Activated CD4-positive, alpha-beta T cell treated with anti-CD3 and anti-CD28 coated beads, Interleukin-2, amount 50 U/mL, for 16 hours (primary cell): ENCODE measurements at places on chromosomes 1 and 21.

DNA sequence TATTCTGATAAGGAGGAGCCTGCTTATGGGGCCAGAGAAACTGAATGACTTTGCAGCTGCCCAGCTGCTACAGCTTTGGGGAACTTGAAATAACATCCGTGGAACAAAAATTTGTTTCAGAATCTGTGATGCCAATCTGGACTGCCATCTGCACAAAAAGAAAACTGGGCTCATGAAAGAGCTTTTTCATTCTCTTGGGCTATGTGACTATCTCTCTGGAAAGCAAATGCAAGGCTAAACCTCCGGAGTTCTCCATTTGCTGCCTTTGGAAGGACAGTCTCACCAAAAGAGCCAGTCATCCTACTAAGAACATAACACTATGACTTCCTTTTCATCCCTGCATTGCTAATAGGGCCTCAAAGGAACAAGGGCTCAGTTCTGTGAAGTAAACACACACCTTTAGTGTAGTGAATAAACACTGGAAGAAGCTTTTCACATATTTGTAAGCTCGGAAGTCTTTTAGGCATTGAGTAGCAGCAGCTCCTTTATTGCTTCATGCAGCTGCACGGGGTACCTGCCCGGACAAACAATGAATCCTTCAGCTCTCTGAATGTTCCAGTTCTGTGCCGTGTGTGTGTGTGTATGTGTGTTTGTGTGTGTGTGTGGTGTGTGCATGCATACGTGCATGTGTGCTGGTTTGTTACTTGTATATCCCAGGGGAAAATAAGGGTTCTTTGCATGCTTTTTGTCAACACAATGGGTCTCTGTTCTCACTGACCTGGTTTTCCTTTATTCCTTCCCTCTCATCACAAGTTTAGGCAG lies 255.5 kb upstream of the SGIP1 start:
- DNase-seq = peak; percentile 41

DNA sequence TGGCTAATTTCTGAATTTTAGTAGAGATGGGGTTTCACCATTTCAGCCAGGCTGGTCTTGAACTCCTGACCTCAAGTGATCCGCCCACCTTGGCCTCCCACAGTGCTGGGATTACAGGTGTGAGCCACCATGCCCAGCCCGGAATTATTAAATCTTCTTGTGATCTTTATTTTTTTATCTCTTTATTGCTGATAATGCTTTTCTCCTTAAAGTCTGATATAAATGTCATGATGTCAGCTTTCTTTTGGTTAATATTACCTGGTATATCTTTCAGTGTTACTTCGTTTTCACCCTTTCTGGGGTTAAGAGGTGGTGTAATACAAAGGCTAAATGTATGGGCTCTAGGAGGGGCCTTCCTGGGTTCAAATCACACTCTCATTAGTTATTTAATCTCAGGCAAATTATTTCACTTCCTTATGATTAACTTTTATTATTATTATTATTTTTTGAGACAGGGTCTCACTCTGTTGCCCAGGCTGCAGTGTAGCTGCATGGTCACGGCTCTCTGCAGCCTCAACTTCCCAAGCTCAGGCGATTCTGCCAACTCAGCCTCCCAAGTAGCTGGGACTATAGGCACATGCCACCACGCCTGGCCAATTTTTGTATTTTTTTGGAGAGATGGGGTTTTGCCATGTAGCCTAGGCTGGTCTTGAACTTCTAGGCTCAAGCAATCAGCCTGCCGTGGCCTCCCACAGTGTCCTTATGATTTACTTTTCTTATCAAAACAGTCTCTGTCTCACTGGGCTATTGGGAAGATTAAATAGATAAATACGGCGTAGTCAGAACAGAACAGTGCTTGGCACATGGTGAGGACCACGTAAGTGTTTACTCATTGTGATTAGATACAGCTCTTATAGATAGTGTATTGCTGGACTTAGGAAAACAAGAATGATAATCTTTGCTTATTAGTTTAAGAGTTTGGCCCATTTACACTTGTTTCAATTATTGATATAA lies 216.5 kb downstream of the URB2 start:
- no peak for DNase-seq

GRCh38 chr1:103191327-103191726 lies 83.0 kb upstream of the COL11A1 start:
- DNase-seq = no peak

- DNase-seq = no peak
Observed at GRCh38 chr1:204443260-204443619, 31.6 kb upstream of the PPP1R15B start.

DNA sequence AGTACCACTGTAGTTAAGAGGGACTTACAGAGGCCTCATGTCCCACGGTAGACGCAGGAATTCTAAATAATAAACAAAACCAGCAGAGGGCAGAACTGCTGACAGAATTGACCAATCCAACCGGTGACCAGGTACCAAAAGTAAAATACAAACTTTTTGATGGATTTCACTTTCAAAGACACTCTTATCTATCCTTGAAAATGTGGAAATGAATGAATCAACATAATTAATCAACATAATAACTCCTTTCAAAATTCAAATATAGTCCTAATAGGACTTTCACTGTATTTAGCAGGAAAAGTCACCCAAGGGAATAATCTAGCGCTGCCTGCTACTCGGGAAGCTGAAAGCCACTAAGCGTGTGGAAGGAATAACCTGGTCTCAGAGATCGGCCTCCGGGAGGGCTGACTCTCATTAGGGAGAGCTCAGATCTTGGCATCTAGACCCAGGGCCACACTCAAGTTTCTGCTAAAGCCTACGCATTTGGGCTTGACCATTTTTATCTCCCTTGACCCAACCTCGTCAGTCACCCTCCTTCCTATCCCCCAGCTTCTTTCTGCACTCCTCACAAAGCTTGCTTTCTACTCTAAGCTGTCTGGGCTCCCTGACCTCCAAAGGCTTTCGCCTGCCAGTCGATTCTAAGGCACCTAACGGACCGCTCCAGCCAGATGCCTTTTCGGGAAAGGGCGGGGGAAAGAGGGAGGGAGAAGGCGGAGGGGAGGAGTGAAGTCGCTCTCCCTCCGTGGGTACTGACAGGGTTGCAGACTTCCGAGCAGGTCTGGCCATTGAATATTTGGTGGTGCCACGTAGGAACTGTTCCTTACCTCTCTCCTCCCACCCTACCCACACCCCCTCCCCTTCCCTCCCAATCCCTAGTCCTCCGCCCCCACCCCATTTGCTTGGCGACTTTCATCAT lies 1.6 kb downstream of the COL11A1 start:
- DNase-seq = peak; percentile 20

DNA sequence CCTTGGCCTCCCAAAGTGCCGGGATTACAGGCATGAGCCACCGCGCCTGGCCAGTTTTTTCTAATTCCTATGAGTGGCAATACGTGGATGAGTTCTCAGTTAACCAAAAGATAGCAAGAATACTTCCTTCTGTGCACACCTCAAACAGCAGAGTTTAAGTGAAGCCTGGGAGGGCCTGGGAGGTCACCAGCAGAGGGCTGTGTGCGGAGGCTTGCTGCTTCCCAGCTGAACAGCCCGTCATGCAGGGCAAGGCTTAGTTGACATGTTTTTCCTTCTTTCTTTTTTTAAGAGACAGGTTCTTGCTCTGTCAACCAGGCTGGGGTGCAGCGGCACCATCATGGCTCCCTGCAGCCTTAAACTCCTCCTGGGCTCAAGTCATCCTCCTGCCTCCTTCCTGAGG lies 17.8 kb downstream of the GNG4 start:
- DNase-seq = no peak

- DNase-seq = no peak
Observed at GRCh38 chr1:226021401-226021800, 22.3 kb upstream of the SDE2 start.

GRCh38 chr1:17535300-17535936 lies 4.1 kb upstream of the ARHGEF10L start:
- no peak for DNase-seq

DNA sequence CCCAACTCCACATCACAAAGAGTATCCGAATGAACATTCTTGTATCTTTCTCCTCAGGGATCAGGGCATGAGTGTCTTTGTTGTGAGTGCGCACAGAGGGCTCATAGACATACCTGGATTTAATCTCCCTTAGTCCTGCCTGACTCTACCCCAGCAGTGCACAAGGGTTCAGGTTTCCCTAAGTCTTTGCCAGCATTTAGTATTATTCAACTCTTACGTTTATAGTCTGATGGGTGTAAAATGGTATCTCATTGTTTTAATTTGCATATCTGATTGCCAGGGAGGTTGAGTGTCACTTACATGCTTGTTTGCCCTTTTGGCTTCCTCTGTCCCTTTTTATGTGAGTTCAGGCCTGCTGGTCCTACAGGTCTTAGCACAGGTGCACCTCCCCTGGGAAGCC lies 49.5 kb downstream of the FOXD2 start:
- no peak for DNase-seq

- DNase-seq = no peak
Observed at GRCh38 chr1:160143695-160144094, 7.7 kb upstream of the ATP1A4 start.

GRCh38 chr1:205810448-205811157 lies 2.4 kb downstream of the SLC41A1 start:
- DNase-seq = no peak

- DNase-seq = no peak
Observed at GRCh38 chr1:29633771-29634170, 397.4 kb downstream of the PTPRU start.

GRCh38 chr1:28091043-28091781 lies 2.8 kb upstream of the EYA3 start:
- peak; percentile 83 for DNase-seq

GRCh38 chr1:45569571-45569961 lies 14.3 kb upstream of the NASP start:
- no peak for DNase-seq

DNA sequence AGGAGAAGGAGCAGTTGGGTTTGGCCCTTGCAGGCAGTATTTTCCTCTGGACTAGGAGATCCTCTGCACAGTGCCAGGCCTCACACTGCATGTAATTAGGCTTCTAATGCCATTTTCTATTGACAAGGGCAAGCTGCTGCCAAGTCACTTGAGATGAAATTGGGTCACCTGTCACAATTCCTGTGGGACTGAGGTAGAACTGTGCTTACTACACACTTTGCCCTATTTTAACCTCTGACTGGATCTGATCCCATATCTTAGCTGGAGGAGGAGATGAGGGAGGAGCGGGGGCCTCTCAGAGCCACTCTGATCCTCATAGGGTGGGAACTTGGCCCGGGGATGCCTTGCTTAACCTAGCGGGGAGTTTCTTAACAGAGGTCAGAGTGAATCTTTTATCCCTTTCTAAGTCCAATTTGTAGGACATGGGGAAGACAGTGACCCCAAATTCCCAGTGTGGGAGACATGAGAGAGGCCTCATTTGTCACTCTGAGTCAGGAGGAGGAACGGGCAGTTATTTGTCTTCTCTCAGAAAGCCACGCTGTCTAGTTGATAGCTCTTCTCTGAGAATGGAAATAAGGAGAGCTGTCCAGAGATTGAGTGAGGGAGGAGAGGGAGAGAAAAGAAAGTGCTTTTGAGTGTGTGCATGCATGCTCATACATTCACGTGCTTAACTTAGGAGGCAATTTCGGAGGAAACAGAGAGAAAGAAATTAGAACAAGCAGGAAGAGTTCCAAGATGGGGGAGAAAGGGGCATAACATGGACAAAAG lies 121.3 kb downstream of the CACNA1E start:
- no peak for DNase-seq

- DNase-seq = no peak
Observed at GRCh38 chr1:32816676-32817158, 441 bp downstream of the YARS1 start.

DNA sequence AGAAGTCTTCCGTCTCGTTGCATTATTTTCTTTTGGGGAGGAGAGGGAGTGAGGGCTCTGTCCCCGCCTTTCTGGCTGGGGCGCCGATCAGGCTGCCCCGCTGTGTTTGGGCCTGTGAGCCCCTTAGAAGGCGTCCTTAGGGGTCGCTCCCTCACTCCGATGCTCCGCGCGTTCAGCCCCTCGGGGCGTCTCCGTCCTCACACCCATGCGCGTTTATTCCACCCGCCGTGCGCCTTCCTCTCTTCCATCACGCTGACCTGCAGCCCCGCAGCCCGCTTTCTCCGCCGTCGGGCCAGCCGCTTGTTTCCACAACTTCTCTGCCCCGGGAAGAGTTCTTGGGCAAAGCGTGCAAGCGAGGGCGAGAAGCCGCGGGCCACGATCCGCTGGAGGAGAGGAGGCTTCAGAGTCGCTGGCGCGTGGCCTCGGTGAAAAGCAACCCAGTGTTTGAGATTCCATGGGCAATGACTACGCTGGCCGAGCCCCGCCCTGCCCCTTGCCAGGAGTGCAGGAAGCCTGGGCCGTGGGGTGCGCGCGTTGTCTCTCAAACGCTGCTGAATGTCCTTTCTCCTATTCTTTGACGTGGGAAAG lies 27.7 kb downstream of the TRIM11 start:
- DNase-seq = no peak

GRCh38 chr1:184388319-184388889 lies 1.6 kb downstream of the C1orf21 start:
- DNase-seq = no peak

- no peak for DNase-seq
Observed at GRCh38 chr1:154434346-154435085, 29.4 kb downstream of the IL6R start.

GRCh38 chr1:21645550-21645949 lies 23.6 kb downstream of the RAP1GAP start:
- no peak for DNase-seq

DNA sequence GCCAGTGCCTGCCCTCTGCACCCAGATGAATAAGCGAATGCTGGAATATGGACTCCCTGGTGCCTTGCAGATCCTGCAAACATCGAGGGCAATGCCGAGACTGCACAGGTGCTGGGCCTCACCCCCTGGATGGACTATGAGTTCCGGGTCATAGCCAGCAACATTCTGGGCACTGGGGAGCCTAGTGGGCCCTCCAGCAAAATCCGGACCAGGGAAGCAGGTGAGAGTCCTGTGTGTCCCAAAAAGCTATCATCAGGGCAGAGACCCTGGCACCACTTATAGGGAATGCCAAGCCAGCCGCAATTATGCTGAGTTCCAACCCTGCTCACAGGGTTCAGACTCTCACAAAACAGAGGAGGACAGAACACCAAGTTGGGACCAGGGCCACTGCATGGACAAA lies 17.2 kb downstream of the TMEM81 start:
- no peak for DNase-seq

- peak; percentile 64 for DNase-seq
Observed at GRCh38 chr21:36260030-36260787, 59.8 kb upstream of the MORC3 start.

DNA sequence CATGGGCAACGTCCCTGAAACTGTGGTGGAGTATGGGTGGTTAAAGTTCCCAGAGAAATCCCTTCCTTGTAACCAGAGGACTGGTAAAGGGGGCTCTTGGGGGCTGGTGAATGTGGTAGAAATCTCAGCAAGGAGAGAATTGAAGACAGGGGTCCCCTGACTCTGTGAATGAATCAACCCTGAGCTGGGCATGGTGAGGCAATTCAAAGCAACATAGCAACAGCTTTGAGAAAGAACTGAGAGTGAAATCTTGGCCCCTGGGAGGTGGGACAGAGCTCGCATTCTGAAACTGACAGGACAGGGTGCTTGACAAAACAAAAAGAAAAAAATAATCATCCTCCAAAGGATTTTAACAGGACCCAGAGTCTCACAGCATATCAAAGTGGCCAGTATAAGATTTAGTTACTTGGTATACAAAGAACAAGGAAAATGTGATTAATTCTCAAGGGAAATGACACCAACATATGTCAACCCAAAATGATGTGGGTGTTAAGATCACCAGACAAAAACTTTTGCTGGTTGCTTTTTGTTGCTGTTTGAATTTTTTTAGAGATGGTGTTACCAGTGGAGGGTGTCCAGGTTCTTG lies 11.7 kb upstream of the SUMO3 start:
- DNase-seq = no peak
